ENCODE measurements at places on chromosomes 6 and 20. TPM values are rescaled to one million over a fixed set of nuclear protein-coding genes. Genes with fewer than 3 reads are reported as not detected.

- no peak for DNase-seq
Observed at GRCh38 chr6:4404415-4404814, 269.0 kb upstream of the ECI2 start.

CTCFL gene
- total RNA-seq = not detected

DNA sequence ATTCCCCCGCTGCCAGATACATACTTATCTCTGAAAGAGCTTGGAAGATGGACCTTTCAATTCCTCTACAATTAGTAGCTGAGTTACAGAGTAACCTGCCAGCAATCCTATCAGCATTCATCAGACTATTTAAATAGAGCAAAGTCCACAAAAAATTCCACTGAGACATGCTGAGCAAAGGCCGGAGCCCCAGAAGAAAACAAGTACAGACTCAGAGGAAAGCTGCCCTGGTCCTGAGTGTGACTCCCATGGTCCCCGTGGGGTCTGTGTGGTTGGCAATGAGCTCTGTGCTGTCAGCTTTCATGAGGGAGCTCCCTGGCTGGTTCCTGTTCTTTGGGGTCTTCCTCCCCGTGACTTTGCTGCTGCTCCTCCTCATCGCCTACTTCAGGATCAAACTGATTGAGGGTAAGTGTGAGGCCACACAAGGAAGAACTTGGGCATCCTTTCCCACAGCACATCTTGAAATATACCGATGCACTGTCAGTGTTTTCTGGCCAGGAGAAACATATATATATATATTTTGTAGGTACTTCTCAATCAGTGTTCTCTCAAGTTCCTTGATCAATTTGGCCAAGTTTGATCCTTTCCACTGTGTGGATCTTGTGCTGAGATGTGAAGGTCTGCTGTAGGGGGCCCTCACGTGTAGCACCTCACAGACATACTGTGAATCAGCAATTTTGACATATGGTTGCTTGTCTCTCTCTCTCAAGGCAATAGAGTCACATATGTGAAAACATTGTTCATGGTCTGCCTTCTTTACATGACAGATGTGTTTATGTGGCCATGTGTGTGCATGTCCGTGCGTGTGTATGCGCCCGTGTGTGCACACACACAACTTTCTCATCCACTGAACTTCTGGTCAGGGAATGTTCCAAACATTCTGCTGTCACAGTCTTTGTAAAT is at the start of gene SMLR1:
Gene SMLR1 (plus strand): TSS at position 160 of the 903 bp plus-strand sequence. CDS start 8 bp downstream, at position 168.
- no peak for DNase-seq

VIP gene
- not detected for total RNA-seq

DNA sequence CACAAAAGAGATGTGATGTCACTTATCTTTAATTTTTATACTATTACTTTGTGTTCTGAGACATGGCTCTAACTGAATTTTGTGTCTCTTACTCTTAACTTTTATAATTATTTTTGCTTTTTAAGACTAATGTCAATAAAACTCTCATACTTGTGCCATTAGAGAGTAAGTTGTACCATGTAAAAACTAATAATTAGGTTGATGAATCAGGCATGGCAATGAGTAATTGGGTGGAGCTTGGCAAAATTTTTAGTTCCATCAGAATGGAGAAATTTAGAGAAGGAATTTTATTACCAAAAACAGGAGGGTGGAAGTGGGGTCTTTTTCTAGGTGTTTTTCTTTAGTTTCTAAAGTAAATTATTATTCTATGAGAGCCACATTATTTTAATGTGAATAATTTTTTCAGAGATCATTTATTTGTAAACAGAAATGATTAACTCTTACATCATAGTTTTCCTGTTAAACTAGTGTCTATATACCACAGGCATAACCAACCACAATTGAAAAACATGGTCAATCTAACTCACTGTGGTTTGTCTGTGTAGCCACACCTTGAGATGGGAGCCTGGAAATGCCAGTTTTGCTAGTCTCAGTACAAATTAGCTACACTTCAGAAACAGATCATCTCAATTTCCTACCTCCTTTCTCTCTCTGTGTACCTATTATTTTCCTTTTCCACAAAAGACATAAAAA is 51.8 kb downstream of the ELOVL4 start:
- no peak for DNase-seq

- no peak for DNase-seq
Observed at GRCh38 chr20:58459058-58459750, 56.0 kb downstream of the APCDD1L start.

MDFI gene
- 0.28 TPM for total RNA-seq

LRRN4 gene
- total RNA-seq = under 0.01 TPM

- DNase-seq = no peak
Observed at GRCh38 chr6:168602576-168602975, 161.6 kb downstream of the SMOC2 start.

- DNase-seq = no peak
Observed at GRCh38 chr6:154390034-154390433, 33.4 kb upstream of the IPCEF1 start.

COL19A1 gene
- under 0.01 TPM for total RNA-seq

GSTA4 gene
- 35.8 TPM for total RNA-seq

GRCh38 chr6:105851113-105851580 is 235.0 kb upstream of the PRDM1 start:
- DNase-seq = peak; percentile 51

DNA sequence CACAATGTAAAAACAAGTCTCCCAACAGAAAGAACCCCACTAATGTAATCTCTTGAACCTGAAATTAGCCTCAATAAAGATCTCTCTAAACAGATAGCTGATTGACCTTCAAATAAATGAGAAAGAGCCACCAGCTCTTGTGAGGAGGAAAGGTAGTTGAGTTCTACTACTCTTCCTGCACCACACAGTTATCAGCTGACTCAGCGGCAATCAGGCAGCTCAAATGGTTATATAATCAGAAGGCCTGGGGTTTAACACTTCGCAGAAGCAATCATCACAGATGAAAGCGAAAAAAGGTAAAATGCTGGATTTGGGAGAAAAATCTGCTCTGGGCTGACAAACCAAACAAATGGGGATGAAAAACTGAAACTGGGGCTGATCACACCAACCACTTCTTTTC is 91.8 kb downstream of the CHD6 start:
- no peak for DNase-seq

GRCh38 chr6:89042664-89043063 is 37.9 kb upstream of the PNRC1 start:
- DNase-seq = no peak

DNA sequence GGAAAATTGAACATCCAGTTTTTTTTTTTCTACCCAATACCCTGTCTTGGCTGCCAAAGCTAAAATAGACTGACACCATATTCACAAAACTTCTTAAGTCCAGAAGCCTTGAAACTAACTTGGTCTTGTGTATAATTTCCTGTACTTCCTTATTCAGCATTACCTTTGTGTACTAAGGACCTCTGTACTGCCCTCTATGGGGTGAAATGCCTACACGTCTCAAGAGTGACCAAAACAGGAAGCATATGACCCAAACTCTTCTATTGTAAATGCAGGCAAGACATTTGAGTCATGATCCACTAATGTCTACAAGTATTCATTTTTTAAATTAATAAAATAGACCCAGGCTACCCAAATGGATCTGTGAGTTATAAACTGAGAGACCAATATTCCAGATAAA is 50.4 kb downstream of the HMGCLL1 start:
- peak; percentile 37 for DNase-seq

CGA gene
- total RNA-seq = not detected

DNA sequence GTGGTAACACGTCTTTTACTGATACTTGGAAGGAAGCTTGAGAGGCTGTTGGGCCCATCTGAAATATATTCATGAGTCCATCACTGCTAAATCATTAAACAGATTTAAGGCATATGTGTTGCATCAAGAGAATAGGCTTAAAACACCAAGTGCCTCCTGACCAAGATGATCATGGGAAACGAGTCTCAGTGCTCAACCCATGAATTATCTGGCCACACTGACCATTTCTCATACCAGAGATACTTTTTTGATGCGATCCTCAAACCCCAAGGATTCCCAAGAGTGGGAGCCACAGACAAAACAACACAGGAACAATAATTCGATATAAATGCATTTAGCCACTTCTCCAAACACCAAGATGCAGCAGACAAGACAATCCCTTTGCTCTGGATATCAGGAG is 17.2 kb downstream of the HEY2 start:
- DNase-seq = no peak

- no peak for DNase-seq
Observed at GRCh38 chr6:156752666-156753301, 24.4 kb upstream of the ARID1B start.

- DNase-seq = no peak
Observed at GRCh38 chr20:52054123-52054522, 137.5 kb downstream of the ZFP64 start.

DNA sequence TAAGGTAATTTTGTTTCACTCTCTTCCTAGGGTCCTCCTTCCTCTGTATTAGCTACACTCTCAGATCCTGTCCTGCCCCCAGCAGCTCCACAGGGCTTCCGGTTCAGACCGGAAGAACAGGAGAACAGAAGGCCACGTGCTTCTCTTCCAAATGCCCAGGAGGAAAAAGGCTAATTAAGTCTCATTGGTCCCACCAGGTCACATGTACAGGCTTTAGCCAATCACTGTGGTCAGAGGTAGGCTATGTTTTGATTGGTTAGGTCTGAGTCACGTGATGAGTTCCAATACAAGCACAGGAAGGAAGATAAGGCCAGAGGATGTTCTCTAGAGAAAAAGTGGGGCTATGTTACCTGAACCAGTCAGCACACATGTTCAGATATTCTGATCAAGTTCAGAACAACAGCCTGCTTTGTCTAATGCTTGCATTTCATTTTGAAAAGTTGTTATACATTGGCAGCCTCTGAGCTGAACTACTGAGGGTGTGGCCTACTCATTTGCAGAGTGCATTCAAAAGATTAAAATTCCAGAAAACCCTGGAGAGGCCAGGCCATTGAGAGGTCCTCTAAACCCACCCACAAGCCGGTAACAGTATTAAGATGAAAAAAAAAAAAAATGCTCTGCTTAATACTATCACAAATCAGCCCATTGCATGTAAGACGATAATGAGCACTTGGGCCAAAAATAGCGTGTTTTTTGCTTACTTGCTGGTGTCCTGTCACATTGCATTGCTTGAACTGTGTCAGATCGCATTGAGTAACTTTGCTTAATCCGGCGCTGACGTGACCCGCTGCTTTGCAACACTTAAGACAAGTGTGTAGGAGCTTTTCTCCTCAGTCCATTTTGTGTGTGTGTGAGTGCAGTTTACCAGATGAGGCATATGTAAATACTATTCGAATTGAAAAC is 170.3 kb downstream of the TSHZ2 start:
- DNase-seq = no peak

RBBP8NL gene
- not detected for total RNA-seq

DNA sequence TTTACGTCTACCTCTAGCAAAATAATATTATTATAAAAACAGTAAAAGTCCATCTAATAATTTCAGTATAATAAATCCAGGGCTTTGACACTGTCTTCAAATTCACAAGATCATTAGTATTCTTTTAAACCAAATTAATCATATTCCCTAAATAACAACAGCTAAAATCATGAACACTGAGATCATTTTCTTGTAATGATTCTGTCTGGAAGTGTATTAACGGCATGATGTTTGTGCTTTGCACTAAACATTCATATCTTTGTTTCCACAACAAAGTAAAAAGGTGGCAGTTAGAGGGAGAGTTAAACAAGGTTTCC is 18.8 kb downstream of the HIVEP2 start:
- no peak for DNase-seq

Data from IMR-90 (cell line).